ENCODE measurements at places on chromosomes 4 and X. TPM values are rescaled to one million over a fixed set of nuclear protein-coding genes. Genes with fewer than 3 reads are reported as not detected.

GRCh38 chrX:123742440-123742839 lies 9.6 kb upstream of the THOC2 start:
- no peaks in the 10 kb centered on the region for H3K27me3 ChIP-seq
- no peak for DNase-seq
- H3K4me1 ChIP-seq: no peaks in the 10 kb centered on the region

DNA sequence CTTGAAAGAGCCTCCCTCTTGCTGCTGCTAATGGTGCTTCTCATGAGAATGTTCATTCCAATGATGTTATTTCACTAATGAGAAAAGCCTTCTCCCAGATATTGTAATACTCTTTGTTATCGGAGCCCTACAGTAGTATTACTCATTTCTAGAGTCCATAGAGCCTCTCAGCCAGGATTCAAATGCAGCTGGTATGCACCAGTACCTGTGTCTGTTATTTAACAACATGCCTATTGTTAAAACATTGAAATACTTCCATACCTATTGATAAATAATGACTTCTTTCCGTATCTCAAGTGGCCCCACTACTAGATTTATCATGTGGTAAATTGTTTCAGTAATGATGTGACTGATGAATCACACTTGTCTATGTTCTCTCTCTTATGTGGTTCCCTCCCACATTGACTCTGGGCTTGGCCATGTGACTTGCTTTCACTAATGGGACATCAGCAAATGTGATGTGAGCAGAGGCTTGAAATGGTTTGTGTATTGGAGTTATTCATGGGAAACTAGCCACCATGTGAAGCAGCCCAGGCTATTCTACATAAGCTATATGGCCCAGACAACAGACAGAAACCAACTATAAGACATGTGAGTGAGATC lies 207.6 kb downstream of the THOC2 start:
- no peak overlapping the region for H3K4me3 ChIP-seq
- no peak overlapping the region for H3K27ac ChIP-seq
- DNase-seq: no peak
- H3K27me3 ChIP-seq: no peaks in the 10 kb centered on the region
- H3K4me1 ChIP-seq: no peaks in the 10 kb centered on the region

DNA sequence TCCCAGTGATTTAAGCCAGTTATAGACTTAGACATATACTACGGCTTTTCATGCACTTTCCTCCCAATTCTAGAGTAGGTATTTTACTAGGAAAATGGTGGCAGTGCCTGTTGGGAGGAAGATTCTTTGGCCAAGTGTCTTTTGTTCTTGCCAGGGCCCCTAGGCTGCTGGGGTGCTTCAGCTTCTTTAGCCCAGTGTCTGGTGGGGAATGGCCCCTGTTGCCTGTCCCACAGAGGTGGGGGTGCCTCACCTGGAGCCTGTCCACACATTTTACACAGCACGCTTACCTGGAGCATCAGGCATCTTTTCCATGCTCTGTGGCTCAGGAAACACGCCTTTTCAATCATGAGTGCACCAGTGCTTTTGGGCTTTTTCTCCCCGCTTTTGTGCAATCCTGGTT lies 33.2 kb upstream of the MSANTD1 start:
- H3K4me1 ChIP-seq: peaks cover 3% of the 10 kb centered on the region
- H3K4me3 ChIP-seq: no peak overlapping the region
- DNase-seq: no peak
- no peaks in the 10 kb centered on the region for H3K27me3 ChIP-seq

DNA sequence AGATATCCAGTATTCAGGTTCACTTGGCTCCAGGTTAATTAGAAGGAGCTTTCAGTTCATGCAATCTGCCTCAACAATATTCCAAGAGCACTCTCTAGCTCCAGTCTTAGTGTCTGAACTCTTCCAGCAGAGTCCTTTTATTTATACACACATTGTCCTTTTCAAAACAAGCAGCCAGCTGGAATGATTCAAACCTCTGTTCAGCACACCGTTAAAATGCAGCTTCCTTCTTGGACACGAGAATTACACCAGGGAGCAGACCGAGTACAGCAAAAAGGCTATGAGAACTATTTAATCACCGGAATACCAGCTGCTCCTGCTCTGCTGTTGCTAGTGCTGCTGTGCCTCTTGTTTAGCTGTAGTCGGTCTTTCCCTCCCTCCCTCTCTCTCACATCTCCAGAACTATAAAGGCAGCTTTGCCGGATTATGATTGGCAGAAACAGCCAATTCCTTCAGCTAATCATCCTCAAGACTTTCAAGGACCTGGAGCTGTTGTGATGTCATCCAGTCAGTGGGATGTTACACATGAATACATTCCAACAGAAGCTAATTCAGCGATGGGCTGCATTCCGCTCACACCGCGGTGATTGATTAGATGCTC lies at the start of gene NDST4:
Gene NDST4 (minus strand): TSS at position 115 of the 601 bp plus-strand sequence. CDS start 36,584 bp downstream, outside the sequence.
- peak; percentile 82 for DNase-seq
- no peaks in the 10 kb centered on the region for H3K36me3 ChIP-seq
- no peaks in the 10 kb centered on the region for H3K27me3 ChIP-seq
- no peak within 1 kb of the TSS for H3K27ac ChIP-seq

DNA sequence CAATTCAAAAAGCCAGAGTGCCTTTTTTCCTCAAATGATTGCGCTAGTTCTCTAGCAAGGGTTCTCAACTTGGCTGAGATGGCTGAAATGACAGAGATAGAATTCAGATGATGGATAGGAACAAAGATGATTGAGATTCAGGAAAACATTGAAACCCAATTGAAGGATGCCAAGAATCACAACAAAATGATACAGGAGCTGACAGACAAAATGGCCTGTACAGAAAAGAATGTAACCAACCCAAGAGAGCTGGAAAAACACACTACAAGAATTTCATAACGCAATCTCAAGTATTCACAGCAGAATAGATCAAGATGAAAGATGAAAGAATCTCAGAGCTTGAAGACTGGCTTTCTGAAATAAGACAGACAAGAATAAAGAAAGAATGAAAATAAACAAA lies 51.7 kb upstream of the MMAA start:
- no peak for DNase-seq
- H3K4me1 ChIP-seq: no peaks in the 10 kb centered on the region
- no peaks in the 10 kb centered on the region for H3K27me3 ChIP-seq
- no peaks in the 10 kb centered on the region for H3K36me3 ChIP-seq
- H3K27ac ChIP-seq: no peak overlapping the region

DNA sequence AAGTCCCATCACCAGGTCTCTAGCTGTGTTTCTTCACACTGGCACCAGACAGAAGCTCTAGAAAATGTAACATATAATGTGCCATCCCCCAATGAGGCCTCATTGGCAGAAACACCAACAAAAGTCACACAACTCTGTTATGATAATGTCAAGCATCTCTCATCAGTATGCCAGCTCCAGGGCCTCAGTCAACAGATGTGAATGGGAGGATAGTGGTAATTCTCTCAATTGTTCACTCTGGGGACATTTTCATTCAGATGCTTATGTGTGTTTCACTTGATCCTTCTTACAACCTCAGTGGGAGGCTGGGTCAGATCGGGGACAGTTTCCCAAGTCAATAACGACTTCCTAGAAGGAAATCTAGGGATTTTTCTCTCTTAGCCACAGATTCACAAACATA lies 57.5 kb upstream of the SCOC start:
- H3K27me3 ChIP-seq: no peaks in the 10 kb centered on the region
- no peaks in the 10 kb centered on the region for H3K4me1 ChIP-seq
- no peak overlapping the region for H3K27ac ChIP-seq
- no peak overlapping the region for H3K4me3 ChIP-seq
- H3K36me3 ChIP-seq: no peaks in the 10 kb centered on the region

METAP1 gene
- total RNA-seq: 38.4 TPM

- no peaks in the 10 kb centered on the region for H3K4me1 ChIP-seq
- no peak for DNase-seq
- H3K36me3 ChIP-seq: no peaks in the 10 kb centered on the region
- no peak overlapping the region for H3K4me3 ChIP-seq
Observed at GRCh38 chr4:124037236-124037635, 640.6 kb downstream of the SPRY1 start.

GRCh38 chr4:76997077-76997476 lies 47.5 kb downstream of the SEPTIN11 start:
- H3K36me3 ChIP-seq: peaks cover 14% of the 10 kb centered on the region
- DNase-seq: no peak
- H3K27ac ChIP-seq: no peak overlapping the region
- no peaks in the 10 kb centered on the region for H3K27me3 ChIP-seq
- peaks cover 2% of the 10 kb centered on the region for H3K4me1 ChIP-seq
- H3K4me3 ChIP-seq: no peak overlapping the region

DNA sequence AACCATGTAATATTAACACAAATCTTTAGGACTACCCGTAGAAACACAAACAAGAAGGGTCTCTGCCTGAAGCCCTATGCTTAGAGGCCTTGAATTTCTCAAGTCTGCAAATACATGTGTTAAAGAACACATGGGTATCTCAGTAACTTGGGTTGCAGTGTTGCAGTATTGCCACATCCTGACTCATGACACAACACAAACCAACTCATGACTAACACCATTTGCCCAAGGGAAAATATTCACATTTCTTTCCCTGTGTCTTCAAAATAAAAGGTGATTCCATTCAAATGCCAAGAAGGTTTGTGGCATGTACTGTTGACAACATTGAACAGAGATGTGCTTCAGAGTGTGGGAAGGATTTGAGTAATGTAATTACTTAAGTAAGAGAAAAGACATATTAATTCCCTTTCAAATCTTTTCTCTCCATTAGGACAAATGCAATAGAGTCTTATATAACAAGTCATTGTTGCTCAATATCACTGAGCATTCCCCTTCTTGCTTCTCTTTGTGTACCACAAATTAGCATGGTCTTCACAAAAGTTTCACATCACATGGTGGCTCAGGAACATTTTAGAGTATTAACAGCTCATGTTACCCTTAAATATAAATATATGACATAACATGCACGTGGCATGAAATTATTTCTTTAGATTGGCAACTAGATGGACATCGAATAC lies 487.1 kb downstream of the STPG2 start:
- H3K4me1 ChIP-seq: no peaks in the 10 kb centered on the region
- H3K4me3 ChIP-seq: no peak overlapping the region
- no peak overlapping the region for H3K27ac ChIP-seq
- DNase-seq: no peak
- no peaks in the 10 kb centered on the region for H3K36me3 ChIP-seq

- no peaks in the 10 kb centered on the region for H3K36me3 ChIP-seq
- no peaks in the 10 kb centered on the region for H3K4me1 ChIP-seq
Observed at GRCh38 chr4:75916091-75916661, 13.9 kb upstream of the PPEF2 start.

DNA sequence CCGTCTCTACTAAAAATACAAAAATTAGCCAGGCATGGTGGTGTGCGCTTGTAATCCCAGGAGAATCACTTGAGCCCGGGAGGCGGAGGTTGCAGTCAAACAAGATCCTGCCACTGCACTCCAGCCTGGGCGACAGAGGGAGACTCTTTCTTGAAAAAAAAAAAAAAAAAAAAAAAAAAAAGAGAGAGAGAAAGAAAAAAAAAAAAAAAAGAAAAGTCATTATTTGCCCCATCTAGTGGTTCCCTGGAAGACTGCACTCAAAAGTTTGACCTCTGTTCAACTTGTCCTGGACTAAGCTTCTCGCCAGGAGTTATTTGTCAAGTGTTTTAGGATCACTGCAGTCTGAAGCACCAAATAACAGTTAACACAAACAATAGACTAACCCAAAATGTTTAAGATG lies 45.3 kb upstream of the KCTD8 start:
- no peaks in the 10 kb centered on the region for H3K36me3 ChIP-seq
- H3K27me3 ChIP-seq: no peaks in the 10 kb centered on the region
- DNase-seq: no peak

DNA sequence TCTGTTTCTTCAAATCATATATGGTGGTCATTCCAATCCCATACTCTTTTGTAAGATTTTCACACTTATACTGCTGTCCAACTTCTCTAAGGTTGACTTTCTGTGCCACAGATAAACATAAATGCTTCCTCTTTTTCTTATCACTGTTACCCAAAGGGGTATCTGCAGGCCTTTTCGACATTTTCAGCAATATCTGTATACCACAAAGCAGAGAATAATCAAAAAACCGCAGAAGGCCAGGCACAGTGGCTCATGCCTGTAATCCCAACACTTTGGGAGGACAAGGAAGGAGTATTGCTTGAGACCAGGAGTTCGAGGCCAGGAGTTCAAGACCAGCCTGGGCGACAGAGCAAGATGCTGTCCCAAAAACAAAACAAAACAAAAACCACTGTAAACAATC lies 3.1 kb upstream of the RFC1 start:
- H3K36me3 ChIP-seq: no peaks in the 10 kb centered on the region
- no peak for DNase-seq
- no peaks in the 10 kb centered on the region for H3K27me3 ChIP-seq
- no peak overlapping the region for H3K4me3 ChIP-seq
- H3K4me1 ChIP-seq: peaks cover 3% of the 10 kb centered on the region
- H3K27ac ChIP-seq: no peak overlapping the region

OTUD6A gene
- not detected for total RNA-seq

DNA sequence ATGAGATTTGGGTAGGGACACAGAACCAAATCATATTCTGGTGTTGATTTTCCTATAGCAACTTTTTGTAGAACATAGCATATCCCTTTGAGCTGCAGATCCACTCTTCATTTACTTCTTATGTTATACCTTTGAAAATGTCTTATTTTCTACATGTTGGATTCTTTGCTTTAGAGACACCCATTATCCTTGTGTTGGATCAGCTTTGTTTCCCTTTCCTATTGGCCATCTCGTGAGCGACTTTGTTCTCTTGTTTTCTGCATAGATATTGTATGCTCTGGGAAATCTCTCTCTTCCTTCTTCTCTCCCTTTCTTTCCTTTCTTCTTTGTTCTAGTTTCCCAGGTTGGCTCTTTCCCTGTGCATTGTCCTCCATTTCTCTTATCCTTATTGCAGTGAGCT lies 59.6 kb downstream of the DRD5 start:
- no peak overlapping the region for H3K4me3 ChIP-seq
- H3K27me3 ChIP-seq: no peaks in the 10 kb centered on the region
- no peak overlapping the region for H3K27ac ChIP-seq
- H3K4me1 ChIP-seq: no peaks in the 10 kb centered on the region
- DNase-seq: no peak

BOD1L1 gene
- 30.1 TPM for total RNA-seq

DNA sequence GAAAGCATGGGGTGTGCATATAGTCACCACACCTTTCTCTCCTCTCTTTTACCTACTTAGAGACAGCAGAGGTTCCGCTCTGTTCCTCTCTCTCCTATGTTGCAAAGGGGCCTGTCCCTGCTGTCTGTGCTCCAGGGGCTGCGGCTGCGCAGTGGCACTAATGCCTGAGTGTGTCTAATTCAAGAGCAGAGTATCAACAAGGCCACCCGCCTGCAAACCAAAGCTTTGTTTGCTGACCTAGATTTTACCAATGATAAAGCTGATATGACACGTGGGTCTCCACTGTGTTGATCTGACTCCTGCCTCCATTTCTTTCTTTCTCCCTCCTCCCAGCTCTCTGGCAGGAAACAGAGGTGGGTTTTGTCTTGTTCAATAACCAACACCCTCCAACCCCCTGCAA lies 74.9 kb downstream of the NSG1 start:
- no peaks in the 10 kb centered on the region for H3K27me3 ChIP-seq
- peaks cover 8% of the 10 kb centered on the region for H3K4me1 ChIP-seq
- H3K27ac ChIP-seq: no peak overlapping the region
- peaks cover 9% of the 10 kb centered on the region for H3K36me3 ChIP-seq
- H3K4me3 ChIP-seq: no peak overlapping the region

Data from lung (tissue), 17 donors.